ENCODE measurements at places on chromosomes 11 and 22.

DNA sequence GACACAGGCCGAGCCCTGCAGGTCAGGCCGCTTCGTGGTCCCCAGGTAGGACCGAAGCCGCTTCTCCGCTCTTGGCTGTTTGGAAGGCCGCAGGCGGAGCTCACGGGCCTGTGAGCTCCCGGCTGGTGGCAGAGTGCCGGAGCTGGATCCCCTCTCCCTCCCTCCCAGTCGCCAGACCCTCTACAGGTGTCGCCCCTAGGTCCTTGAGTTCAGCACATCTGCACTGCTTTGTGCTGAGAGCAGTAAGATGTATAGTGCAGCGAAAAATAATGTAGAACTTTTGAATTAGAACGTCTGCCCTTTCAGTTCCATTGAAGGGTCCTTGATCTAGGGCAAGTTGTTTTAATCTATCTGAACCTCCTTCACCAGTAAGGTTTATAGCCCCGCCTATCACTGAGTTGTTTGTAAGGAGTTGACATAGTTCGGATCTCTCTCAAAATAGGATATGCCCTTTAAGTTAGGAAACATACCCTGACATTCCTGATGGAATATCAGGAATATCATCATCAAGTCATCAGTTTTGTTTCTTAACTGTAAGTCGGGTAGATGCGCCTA, 419 bp downstream of the ANKRD49 start:
- no peak for DNase-seq

- peak; percentile 52 for DNase-seq
Measured at GRCh38 chr11:33687733-33688479, 12.7 kb downstream of the C11orf91 start.

- DNase-seq = no peak
Measured at GRCh38 chr22:38338772-38339379, 21.6 kb upstream of the CSNK1E start.

DNA sequence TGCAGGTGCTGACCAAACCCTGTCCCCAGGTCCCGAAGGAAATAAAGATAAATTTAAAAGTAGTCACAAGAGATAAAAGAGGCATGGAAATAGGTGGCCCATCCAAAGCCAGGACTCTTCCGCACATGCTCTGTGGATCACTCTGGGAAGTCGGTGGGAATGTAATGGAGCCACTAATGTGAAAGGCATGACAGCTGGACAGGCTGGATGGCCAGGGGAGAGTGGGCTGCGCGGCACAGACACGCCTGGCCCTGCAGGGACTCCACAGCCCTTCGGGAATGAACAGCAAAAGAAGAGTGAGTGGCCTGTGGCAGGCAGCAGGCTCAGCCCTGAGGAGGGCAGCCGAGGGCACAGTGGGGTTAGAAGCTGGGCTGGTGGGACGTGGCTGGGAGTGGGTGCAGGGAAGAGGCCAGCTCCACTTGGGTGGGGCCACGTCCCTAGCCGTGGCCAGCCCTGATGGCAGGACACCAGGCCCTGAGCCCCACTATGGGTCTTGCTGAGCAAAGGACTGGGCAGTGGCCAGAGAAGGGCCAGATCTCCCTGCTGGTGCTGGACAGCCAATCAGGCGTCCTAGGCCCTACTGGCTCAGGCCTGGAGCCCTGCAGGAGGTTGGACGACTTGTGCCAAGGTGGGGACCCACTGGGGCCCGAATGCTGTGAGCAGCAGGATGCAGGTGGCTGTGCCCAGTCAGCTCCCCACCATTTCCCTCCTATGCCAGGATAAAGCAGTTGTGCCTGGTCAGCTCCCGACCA, 31.3 kb upstream of the GNB1L start:
- no peak for DNase-seq

- no peak for DNase-seq
Measured at GRCh38 chr11:68214173-68215086, 1.3 kb upstream of the KMT5B start.

DNA sequence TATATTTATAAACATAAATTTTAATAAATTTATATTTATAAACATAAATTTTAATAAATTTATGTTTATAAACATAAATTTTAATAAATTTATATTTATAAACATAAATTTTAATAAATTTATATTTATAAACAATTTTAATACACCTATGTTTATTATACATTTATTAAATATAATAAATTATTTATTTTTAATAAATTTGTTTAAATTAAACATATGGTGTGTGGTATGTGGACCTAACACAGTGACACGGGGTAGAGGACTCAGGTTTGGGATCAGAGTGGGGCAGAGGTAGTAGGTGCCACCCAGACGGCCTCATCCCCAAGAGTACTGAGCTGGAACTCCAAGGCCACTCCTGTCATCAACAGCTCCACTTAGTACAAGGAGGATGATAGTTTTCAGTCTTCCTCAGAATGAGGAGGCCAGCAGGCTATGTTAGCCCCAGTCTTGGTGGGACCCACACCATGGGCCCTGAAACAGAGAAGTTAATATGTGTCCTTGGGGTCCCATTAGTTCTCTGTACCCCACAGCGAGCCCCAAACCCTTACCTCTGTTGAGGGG, 46.7 kb upstream of the BID start:
- no peak for DNase-seq

DNA sequence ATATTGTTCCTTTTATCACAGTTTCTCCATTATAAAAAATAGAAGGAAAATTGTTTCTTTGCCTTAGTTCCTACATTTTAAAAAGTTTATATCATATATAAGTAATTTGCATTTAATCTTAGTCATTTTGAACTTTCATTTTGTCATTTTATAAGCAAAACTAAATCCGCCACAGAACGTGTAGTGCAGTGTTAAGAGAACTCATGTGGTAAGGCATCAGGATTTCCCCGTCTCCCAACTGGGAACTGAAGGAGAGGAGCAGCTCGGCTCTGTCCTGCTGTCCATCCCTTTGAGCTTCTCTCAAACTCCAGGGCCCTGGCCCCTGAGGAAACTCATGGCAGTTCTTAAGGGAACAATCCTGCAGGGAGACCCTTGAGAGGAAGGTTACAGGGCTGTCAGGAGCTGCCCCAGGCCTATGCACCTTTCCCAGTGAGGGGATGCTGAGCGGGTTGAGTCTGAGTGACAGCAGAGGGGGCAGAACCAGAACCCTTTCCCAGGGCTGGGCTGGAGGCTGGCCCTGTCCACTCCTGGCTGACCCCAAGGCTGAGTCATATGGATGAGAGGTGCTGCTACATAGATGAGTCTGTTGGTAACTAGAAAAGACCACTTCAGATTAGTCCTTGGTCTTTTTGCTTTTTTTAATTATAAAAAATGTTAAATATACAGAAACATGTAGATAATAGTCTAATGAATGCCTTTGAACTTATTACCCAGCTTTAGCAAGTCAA, 333.1 kb downstream of the TBC1D22A start:
- DNase-seq = no peak

GRCh38 chr11:24709928-24710565, 213.2 kb downstream of the LUZP2 start:
- DNase-seq = no peak

DNA sequence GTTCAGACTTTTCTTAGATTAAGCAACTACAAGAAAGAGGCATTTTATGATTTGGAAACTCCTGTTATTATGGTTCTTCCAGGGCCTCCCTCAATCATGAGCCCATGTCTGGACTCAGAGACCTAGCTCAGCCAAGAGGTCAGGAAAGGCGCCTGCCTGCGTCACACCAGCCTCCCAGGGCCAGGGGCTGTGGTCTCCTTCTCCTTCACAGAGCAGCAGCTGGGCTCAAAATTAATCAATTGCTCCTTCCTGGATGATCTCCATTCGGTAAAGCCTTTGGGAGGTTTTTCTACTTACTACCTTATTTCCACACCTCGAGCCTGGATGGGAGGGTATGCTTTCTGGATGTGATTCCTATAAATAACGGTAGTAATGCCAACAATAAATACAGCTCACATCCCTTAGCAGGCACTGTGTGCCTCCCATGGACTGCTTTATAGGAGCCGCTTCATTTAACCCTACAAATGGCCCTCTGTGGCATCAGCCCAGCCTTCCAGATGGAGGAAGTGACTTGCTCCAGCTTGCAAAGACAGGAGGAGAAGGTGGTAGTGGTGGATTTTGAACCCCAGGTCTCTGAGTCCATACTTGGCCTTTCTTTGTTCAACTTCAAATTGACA, 1445.6 kb downstream of the TBC1D22A start:
- DNase-seq = no peak

DNA sequence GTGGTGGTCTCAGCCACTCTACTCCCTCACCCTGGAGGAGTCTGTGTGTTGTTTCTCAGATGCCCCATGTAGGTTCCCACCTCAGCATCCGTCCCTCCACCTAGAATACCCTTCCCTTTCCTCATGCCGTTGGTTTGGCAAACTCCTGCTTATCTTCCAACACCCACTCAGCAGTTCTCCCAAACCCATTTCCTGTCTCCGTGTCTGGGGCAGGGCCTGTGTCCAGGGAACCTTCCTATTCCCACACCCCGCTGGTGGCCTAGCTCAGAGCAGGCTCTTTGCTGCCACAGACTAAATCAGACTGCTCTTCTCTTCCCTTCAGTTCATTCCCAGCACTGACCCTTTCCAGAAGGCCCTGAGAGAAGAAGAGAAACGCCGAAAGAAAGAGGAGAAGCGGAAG, 7.5 kb upstream of the SREBF2 start:
- no peak for DNase-seq

- no peak for DNase-seq
Measured at GRCh38 chr11:116276051-116277044, 496.4 kb downstream of the BUD13 start.

- DNase-seq = no peak
Measured at GRCh38 chr11:122677256-122677655, 21.7 kb downstream of the UBASH3B start.

DNA sequence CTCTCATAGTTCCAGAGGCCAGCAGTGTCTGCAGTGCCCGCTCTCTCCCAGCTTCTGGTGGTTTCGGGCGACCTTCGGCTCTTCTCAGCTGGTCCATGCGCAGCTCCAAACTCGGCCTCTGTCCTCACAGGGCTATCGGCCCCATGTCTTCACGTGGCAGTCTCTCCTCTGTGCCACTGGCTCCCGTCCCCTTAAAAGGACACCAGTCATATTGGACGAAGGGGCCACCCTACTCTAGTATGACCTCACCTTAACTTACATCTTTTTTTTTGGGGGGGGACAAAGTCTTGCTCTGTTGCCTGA, 13.8 kb downstream of the LTO1 start:
- no peak for DNase-seq

DNA sequence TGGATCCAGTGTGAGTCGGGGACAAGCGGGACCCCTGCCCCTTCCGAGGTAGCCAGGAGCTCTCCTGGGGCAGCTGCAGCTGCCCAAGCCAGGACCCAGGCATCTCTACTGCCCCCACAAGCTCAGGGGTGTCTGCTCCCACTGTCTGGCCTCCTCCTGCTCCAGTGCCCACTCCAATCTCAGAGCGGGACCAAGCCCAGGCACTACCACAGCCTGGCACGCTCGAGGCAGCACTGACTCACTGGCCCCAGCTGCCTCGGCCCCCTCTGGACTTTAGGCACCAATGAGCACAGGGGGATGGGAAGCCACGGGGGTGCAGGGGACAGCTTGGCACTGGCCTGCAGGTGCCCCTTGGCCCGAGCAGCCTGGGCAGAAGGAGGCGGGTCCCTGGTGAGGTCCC, 8.2 kb downstream of the IL2RB start:
- no peak for DNase-seq

GRCh38 chr22:45511847-45512261, 9.2 kb downstream of the FBLN1 start:
- peak; percentile 32 for DNase-seq

- no peak for DNase-seq
Measured at GRCh38 chr11:116829525-116830183, at the start of gene APOC3. TSS of gene APOC3 (plus strand) at chr11:116829907. CDS start at chr11:116830583, 676 bp downstream.

GRCh38 chr11:14454861-14455632, 44.6 kb downstream of the COPB1 start:
- DNase-seq = peak; percentile 31

DNA sequence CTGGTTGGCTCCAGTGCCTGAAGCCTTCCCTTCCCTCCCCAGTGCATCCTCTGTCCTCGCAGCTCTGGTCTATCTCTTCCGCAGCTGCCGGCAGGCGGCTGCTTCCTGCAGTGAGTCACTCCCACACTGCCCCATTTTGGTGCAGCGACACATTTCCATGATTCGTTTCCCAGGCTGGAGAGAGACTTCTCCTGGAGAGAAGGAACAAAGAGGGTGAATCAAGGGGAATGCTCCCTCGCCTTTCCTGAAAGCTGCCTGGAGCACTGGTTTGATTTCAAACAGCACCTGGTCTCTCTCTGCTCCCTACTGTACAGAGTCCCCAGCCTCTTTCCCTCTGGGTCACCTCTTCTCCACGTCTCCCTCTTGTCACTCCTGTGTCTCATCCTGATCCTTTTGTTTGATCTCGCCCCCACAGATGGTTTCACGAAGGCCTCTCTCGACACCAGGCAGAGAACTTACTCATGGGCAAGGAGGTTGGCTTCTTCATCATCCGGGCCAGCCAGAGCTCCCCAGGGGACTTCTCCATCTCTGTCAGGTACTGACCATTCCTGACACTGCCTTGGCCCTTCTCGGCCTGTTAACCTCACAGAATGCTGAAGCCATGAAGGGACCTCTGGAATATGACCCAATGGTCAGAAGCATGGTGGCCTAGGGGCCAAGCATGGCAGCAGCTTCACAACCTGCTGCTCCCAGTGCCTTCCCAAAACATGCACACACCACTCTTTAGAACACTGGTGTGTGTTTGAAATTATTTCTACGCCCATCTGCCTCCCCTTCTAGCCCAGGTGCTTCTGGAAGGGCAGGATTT, at the start of gene TMA7B:
TMA7B (plus strand) TSS at position 758 of the 808 bp plus-strand sequence. CDS start 3,978 bp downstream, outside the sequence.
- peak; percentile 41 for DNase-seq

DNA sequence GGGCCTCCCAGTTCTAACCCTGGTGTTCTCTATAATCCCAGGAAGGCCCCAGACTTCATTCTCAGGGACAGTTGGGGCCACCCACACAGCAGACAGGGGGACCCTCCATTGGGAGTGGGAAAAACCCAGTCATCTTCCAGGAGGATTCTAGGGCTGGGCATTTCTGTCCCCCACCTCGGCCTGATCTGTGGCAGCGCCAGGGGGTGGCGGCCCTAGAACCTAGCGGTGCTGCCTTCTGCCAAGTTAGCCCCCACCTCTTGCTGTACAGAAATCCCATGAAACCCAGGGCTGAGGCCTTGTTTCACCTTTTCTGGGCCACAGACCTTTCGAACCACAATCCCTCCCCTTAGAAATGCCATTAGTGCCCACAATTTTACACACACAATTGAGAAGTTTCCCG, 9.6 kb downstream of the CHST1 start:
- no peak for DNase-seq

DNA sequence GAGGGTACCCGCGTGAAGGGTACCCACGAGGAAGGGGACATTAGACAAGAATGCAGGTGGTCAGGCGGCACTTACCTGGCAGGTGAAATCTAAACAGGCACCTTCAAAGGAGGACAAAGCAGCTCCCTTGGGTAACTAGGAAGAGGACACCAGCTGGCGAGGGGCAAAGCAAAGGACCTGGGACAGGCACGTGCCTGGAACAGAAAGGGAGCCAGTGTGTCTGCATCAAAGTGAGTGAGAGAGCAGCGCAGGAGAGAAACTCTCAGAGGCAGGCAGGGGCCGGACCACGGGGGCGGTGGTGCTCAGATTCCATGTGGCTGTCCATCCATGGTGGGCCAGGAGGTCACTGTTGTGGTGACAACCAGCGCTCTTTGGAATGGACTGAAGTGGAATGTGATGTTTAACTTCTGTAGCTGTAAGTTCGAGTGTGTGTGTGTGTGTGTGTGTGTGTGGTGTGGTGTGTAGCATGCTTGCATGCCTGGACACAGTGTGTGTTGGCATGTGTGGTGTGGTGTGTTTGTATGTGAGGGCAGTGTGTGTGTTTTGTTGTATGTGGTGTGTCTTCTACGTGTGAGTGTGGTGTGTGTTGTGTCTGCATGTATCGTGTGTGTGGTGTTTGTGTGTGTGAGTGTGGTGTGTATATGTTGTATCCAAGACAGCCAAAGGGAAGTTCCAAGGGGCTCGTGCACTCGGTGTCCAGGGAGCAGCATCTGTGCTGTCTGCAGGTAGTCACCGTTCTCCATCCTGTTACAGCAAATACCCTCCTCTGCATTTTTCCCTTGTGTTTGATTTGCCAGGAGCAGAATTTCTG, 86.4 kb downstream of the CDKN1C start:
- no peak for DNase-seq

All from HS-5 (cell line).